ENCODE measurements at places on chromosomes 3 and 15.

DNA sequence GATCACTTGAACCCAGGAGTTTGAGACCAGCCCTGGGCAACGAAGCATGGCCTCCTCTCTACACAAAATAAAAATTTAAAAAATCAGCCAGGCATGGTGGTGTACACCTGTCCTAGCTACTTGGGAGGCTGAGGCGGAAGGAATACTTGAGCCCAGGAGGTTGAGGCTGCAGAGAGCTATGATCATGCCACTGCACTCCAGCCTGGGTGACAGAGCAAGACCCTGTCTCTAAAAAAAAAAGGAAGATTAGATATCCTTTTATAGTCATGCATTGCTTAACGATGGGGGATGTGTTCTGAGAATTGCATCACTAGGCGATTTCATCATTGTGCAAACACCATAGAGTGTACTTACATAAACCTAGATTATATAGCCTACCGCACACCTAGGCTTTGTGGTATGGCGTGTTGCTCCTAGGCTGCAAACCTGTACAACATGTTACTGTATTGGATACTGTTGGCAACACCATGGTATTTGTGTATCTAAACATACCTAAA, 12.6 kb downstream of the ALAS1 start:
- no peak for DNase-seq

DNA sequence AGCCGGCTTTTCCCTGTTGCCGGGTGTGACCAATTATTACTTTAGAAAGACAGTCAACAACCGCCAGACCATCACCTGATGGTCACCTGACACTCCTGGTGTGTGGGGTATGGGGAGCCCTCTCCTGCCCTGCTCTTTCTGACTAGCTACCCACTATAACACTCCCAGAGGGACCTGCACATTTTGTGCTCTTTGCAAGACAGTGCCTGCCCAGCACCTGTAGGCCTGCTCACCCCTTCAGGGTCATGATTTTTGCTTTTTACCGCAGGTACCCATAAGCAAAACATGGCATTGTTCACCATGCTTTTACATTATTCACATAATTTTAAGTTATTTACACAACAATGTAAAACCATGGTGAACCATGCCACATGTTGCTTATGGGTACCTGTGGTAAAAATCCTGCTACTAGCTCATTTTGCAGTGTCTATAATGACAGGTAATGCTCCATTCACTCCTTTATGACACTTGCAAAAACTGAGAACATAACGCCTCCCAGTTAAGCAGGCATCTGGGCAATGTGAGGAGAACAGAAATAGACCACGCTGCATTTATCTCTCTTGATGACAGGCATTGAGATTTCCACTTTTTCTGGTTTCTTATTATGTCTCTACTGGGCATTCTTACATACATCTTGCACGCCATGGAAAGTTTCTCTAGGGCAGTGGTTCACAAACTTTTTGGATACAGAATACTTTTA, 9.9 kb downstream of the CCRL2 start:
- no peak for DNase-seq

DNA sequence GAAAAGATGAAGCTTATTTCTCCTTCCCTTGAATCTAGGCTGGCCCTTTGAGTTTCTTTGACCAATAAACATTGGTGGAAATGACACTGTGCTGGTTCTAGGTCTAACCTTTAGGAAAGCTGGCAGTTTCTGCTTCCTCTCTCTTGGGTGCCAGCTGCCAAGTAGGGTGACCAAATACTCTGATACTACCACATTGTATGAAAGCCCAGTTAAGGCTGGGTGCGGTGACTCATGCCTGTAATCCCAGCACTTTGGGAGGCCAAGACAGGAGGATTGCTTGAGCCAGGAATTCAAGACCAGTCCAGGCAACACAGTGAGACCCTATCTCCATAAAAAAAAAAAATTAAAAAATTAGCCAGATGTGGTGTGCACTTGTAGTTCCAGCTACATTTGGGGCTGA, 320.7 kb downstream of the ZNF621 start:
- DNase-seq, result no peak

DNA sequence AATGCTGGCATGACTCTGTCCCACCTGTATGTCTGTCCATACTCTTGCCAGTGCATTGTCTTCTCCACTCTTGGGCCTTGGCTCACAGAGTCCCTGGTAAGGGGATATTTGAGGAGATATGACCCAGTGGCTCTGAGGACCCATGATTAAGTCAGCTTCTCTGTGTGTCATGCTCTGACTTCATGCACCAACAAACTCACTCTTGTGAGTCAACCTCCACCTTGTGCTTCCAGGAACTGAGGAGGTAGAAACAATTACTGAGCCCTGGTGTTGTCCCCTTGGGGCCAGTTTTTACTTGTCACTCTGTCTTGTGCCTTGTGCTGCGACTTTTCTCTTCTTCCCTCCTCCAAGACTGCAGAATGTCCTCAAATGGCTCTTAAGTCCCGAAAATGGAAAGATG, 127.1 kb downstream of the ABHD5 start:
- DNase-seq, result no peak

- DNase-seq, result no peak
Measured at GRCh38 chr3:17848102-17848501, 105.7 kb upstream of the TBC1D5 start.

Measured in GM10248 (cell line).